ENCODE measurements at places on chromosomes 2 and 18. TPM values are rescaled to one million over a fixed set of nuclear protein-coding genes. Genes with fewer than 3 reads are reported as not detected.

GRCh38 chr2:32946314-32947075, at the start of gene LTBP1:
Gene LTBP1, plus strand, starts transcription at chr2:32946953. Its CDS starts 372 bp downstream, at chr2:32947325.
- no peak for DNase-seq

DNA sequence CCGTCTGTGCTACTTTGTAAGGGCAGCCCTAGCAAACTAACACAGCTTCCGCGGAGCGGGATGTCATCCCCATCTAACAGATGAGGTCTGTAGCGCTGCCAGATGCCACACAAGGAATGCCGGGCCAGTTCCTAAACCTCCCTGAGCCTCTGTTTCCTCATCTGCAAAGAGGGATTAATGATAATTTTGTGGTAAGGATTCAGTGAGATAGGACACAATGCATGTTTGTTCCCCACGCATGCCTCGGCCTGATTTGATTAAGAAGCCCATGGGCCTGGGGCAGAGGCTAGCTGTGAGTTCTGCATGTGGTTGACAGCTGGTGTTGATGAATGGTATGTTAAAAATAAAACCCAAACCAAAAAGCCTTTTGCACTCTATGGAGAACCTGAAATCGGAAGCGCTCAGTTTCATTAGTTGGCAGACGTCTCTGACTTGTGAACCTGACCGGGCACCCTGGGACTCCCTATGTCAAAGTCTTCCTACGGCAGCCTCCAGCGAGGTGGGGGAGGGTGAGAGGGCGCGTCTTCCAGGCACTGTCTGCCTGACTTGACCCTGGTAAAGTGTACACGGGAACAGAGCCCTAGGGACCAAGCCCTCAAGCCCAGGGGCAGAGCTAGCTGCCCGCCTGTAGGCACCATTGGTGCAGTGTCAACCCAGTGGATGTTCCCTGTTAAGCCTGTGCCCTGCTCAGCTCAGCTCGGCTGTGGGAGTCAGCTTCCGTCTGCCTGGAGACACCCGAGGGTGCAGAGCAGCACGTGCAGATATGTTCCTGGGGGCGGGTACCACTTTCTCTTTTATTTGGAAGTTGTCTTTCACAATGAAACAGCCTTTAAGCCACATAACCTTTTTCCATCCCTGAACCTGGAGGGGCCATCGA, 14.8 kb upstream of the INHBB start:
- DNase-seq: no peak

DNA sequence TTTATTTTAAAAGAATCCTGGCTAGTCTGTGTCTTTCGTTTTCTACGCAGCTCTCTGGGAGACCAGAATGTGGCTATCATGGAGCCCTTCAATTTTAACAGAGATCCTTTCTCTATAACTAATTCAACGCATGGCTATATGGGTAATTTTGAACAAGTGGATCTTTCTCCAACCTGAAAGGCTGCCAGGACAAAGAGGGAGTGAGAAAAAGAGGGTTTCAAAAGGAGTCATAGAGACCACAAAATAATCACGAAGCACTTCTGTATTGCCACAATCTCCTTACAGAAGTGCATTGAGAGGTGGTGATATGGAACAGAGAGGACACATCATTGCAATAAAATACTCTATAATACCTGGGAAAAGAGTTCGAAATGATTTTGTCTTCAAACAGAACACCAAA, 21.7 kb upstream of the CDH2 start:
- no peak for DNase-seq

GRCh38 chr2:128235581-128235980, 83.1 kb downstream of the HS6ST1 start:
- DNase-seq: no peak

DNA sequence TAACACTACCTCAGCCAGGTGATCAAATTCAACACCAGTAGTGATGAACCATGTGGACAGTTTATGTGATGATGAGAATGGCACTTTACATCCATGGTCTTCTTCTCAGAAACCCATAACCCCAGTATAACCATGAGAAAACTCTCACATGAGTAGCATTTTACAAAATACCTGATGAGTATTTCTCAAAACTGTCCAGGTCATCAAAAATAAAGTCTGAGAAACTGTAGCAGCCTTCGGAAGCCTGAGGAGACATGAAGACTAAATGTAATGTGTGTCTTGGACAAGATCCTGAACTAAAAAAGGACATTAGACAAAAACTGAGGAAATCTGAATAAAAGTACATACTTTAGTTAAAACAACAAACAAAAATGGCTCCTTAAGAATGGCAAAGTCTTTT, 108.9 kb downstream of the CTNNA2 start:
- no peak for DNase-seq

LIMS4 gene
- total RNA-seq: 102 TPM

LYG2 gene
- not detected for total RNA-seq

Data from glomerular endothelial cell (primary cell).